ENCODE measurements at places on chromosomes 12 and 14.

- DNase-seq = peak; percentile 59
These were observed 11.6 kb downstream of the PLEKHG3 start for GRCh38 chr14:64715628-64716412.

- no peak for DNase-seq
These were observed 266.4 kb upstream of the CAND1 start for GRCh38 chr12:67002720-67003119.

GRCh38 chr12:114625294-114625851 lies 58.6 kb downstream of the TBX3 start:
- DNase-seq = peak; percentile 37

DNA sequence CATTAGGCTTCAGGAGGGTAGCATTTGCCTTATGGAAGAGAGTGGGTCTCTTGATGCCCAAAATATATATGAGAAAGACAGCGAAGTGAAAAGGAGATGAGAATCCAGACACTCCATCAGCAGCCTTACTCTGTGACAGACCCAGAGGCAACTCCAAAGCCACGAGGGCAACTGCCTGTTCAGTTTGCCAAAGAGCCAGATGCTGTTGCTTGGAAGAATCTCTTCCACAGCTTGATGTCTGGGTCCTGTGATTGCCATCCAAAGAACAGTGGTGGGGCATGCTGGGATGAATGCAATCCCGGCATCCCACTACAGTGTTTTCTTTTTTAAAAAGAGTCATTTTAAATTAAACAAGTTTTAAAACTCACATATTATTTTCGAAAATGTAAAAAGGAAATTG lies 10.9 kb upstream of the OTX2 start:
- no peak for DNase-seq

DNA sequence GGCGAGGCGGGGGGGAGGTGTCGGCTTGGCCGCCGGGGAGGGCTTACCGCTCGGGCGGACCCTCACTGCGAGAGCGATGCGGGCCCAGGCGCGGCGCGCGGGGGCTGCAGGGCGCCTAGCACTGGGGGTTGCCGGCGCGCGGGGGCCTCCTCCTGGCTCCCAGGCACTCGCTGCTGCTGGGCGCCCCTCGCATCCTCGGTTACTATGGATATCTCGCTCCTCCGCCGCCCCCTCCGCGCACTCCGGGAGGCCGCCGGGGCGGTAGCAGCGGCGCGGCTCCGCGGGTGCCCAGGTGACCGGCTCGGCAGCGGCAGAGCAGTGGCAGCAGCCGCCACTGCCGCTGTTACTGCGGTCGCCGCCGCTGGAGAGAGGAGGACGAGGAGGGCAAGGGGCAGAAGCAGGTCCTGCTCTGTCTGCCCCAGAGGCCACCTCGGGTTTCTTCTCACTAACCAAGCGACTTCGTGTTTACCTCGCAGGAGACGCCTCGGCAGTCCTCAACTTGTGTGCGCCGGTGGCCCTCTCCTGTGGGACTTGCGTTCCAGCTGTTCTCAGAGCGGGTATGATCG lies 250.1 kb downstream of the APAF1 start:
- DNase-seq = no peak

- no peak for DNase-seq
These were observed 54.8 kb upstream of the DYRK2 start for GRCh38 chr12:67593461-67594330.

GRCh38 chr12:63816031-63816430 lies 28.5 kb upstream of the SRGAP1 start:
- DNase-seq = no peak

GRCh38 chr12:123571343-123571813 lies 13.0 kb upstream of the TMED2 start:
- peak; percentile 66 for DNase-seq

GRCh38 chr12:16857456-16857923 lies 251.5 kb upstream of the LMO3 start:
- no peak for DNase-seq

DNA sequence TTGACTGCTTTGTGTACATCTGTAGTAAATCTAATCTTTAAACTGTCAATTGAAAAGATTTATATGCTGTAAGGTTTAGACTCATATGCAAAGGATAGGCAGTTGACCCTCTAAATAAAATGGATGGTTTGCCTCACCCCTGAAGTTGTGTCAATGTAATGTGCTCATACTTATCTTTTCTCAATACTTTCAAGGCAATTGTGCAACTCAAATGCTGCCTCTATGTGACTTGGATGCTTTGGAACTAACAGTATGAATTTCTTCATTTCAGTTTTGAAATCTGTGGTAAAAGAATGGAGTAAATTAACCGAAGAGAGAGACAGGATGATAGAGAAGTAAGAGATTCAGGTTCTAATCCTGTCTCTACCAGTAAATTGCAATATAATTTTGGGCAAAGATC lies 9.7 kb downstream of the PDE6H start:
- no peak for DNase-seq

GRCh38 chr12:48936379-48936979 lies 11.2 kb upstream of the FKBP11 start:
- peak; percentile 70 for DNase-seq

GRCh38 chr12:15558915-15559528 lies 230.2 kb downstream of the EPS8 start:
- DNase-seq = no peak

- DNase-seq = no peak
These were observed 163.4 kb downstream of the ANO6 start for GRCh38 chr12:45379261-45379660.

- no peak for DNase-seq
These were observed 197.7 kb upstream of the STXBP6 start for GRCh38 chr14:25247609-25248008.

DNA sequence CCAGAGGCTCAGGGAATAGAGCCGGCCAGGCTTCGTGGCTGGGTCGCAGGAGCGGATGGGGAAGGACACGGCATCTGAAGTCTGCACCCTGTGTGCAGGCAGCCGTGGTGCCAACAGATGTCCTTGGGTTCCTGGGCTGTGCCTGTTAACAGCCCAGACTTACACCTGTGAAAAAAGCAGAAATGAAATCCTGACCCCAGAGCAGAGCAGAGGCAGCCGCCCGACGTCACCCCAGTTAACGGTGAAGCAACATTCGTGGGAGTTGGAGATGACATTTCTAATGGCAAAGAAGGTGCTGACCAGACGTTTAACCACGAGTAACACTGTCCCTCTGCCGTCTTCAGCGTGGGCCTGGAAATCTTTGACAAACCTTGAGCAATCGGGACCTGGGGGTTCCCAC lies 200.3 kb upstream of the DIO3 start:
- DNase-seq = no peak

DNA sequence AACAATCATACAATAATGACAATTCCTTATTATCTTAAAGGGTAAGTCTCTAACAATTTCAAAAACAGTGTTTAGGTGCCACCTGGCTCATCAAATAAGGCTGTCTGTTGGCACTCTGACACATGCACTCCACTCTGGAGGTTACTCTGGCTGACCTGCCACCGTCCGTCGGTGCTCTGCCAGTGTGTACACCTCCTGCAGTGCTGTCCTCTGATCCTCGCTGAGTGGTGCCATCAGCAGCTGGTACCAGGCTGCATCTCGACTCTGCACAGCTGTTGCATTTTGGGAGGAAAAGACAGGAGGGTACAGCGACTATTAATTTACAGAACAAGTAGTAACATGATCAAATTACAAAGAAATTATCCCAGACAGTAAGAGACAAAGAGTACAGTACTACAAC lies 63.9 kb downstream of the IPO8 start:
- no peak for DNase-seq

GRCh38 chr12:130916241-130916911 lies 37.3 kb upstream of the ADGRD1 start:
- DNase-seq = peak; percentile 53

DNA sequence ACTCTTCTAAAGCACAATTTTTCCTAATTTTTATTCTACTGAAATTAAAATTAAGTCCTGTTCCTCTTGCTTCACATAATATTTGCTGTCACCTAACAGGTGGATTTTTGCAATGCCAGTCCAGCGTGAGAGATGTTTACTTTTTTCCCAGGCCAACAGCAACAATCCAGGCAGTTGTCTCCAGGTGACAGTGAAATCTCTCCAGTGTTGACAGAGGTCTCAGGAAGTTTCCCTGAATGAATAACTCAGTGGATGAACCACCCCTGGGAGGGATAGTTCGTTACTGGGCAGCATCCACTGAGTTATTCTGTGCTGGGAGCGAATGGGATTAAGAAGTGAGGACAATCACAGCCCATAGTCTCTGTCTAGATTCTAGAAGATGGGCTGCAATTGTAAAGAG lies 7.1 kb upstream of the NT5DC3 start:
- DNase-seq = no peak

GRCh38 chr14:91252871-91253794 lies 8.6 kb upstream of the GPR68 start:
- peak; percentile 46 for DNase-seq

GRCh38 chr12:26711072-26711471 lies 121.9 kb downstream of the ITPR2 start:
- DNase-seq = no peak

Measured in heart left ventricle (tissue), 16 donors.